ENCODE measurements at places on chromosomes 12 and 14.

DNA sequence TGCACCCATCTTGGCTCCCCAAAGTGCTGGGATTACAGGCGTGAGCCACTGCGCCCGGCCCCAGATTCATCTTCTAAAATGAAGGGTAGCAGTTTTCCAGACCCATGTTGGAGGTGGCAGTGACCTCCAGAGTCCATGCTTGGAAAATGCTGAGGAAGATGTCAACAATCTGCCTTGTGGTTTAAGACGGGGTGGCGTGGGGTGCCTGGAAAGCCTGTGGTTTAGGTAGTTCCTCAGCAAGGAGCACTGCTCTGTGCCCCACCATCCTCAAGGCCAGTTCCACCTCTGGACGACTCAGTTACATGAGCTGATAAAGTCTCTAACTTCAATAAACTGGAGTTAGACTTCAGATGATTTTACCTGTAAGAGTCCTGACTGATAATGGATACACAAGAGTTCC, 48.6 kb downstream of the DRAM1 start:
- no peak for DNase-seq

DNA sequence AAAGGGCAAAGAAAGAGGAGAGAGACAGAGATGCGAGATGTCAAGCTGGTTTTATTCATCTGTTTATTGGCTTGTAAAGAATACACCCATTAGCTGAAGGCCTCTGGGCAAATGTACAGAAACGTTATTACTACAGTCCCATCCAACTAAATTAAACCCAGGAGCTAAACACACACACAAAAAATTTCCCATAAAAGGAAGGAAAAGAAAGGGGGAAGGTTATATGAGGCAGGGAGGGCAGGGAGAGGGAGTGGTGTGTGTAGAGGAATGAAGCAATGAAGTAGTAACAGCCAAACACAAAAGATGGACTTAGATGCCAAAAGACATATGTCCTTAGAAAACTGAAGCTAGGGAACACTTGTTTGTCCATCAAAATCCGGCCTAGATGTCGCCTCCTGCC, 3.1 kb upstream of the MFAP5 start:
- DNase-seq: no peak

GRCh38 chr12:124369055-124369826, 74.3 kb downstream of the RFLNA start:
- DNase-seq: peak; percentile 27

- DNase-seq: no peak
Measured at GRCh38 chr14:50350975-50351374, 38.9 kb downstream of the DMAC2L start.

DNA sequence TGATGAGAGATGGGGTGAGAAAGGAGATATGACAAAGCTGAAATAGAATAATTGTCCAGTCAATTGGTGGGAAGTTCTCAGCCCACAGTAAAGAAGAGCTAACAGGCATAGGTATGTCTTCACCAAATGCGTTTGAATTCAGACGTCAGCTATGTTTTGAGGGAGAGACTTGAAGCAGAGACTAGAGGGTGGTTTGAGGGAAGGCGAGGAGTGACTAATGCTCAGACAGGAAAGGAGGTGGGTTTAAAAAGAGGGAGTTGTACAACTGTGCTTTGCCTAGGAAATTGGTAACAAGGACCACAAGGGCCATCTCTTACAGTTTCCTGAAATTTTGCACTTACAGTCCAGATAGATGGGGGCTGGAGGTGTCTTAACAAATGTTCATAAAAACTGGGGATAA, 6.4 kb downstream of the JKAMP start:
- DNase-seq: no peak

DNA sequence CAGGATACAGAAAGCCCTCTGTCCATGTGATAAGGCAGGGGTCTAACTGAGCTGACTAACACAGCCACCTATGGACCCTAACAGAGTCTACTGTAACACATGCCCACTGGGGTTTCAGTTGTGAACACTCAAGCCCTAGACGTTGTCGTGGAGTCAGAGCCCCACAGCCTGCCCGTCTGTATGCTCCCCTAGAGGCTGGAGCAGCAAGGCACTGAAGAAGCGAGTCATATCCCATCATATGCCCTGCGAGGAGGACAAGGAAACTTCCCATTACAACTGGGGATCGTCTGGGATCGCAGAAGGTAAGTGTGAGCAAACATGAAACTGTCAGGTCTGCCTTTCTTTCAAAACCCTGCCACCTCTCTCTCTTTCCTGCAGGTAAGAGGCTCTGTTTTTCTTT, 138.1 kb downstream of the GPR65 start:
- no peak for DNase-seq

GRCh38 chr14:59377491-59377890, 87.7 kb downstream of the GPR135 start:
- no peak for DNase-seq

GRCh38 chr14:67170660-67171059, 18.6 kb upstream of the GARIN2 start:
- DNase-seq: no peak

DNA sequence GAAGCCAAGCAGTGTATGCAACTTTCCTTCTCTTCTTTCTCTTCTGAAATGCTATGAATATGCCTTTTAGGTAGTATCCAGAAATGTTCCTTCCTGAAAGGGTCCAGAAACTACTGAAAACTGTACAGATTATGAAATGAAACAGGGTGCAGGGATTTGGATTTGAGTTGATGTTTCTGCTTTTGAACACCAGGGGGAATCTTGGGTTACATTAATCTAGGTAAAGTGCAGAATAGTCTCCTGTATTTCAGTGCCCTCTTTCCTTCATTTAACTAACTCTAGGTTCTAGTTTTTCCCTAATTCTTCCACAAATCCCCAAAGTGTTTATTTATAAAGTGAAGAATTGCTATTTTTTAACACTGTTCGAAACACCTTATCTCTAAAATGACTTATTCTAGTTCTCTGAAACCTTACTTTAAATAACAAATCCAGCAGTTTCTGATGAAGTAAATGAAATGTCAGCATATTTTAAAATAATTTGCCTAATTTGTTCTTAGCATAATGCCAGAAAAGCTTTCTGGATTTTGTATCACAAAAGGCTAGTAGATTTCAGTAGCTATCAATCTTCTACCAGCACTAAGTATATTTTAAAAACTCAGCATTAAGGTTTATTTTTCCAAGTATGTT, 111.9 kb downstream of the LRRK2 start:
- DNase-seq: no peak
